ENCODE measurements at places on chromosomes 1 and 21.

DNA sequence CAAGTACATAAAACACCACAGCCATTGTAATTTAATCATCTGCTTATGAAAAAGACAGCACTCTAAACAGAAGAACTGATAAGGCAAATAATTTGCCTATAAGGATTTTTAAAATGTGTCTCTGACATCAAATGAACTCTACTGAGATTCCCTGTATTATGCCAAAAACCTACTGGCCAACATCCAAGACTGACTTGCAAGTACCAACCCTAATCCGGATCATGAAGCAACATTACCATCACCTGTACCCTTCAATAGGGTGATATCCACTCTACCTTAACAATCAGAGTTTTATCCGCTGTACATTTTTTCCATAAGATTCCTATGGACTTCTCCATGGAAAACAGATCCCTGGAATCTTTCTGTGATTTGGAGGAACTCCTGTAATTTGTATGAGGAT lies 4.6 kb downstream of the RGS7 start:
- DNase-seq = peak; percentile 64

- no peak for DNase-seq
Observed at GRCh38 chr21:33212159-33212851, 17.4 kb upstream of the IFNAR2 start.

DNA sequence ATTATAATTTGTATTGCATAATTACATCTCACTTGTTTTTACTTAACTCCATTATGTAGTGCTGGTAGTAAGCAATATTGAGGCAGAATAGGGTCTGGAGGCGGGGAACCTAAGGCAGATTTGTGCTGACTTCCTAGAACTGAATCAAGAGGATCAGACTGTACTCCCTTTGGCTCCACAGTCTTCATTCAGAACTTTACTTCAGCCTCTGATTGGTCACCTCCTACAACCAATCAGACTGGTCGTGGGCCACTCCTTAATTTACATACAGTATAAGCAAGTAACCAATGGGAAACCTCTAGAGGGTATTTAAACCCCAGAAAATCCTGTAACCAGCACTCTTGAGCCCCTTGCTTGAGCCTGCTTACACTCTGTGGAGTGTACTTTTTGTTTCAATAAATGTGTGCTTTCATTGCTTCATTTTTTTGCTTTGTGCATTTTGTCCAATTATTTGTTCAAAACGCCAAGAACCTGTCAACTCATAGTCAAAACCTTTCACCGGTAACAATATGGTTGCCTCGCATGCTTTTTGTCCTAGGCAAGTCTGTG lies 31.6 kb downstream of the ZBTB8OS start:
- peak; percentile 16 for DNase-seq

GRCh38 chr1:30317921-30318320 lies 405.5 kb downstream of the MATN1 start:
- DNase-seq = no peak

DNA sequence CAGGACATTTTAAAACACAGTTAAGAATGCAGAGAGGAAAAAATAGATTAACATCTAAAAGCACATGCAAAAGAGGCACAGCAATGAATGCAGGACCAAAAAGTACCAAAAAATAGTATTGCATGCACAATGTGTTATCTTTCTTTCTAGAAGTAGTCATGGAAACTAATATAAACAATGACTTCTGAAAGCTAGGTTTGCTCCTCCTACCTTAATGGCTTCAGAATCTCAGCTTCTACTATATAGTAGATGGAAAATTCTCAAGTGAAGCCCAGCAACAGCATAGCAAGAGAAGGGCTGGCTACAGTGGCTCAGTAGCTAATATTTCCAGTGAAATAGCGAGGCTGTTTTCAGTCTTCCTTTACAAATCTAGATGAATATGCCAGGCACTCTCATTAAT lies 125.1 kb downstream of the CRB1 start:
- DNase-seq = no peak

DNA sequence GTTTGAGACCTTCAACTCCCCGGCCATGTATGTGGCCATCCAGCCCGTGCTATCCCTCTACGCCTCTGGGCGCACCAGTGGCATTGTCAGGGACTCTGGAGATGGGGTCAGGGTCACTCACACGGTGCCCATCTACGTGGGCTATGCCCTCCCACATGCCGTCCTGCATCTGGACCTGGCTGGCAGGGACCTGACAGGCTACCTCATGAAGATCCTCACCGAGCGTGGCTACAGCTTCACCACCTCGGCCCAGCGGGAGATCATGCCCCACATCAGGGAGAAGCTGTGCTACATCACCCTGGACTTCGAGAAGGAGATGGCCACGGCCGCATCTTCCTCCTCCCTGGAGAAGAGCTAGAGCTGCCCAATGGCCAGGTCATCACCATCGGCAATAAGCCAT lies 36.5 kb upstream of the ZP4 start:
- DNase-seq = no peak

DNA sequence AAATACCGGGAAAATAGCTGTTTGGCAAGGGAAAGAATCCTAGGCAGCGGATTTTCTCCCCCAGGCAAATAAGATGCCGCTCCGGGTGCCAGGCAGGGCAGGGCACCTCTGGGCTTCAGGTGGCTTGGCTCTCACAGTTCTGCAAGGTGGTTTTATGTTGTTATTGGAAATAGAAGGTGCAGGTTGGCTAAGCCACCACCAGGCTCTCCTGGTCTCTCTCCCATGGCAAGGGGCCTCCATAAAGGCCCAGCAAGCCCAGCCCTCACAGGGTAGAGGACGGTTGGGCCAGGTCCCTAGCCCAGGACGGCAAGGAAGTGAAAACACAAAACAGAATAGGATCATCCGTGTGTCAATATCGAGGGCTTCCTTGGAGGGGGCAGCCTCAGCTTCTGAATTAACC lies 37.6 kb upstream of the GPR153 start:
- no peak for DNase-seq

- DNase-seq = no peak
Observed at GRCh38 chr21:44520326-44521300, 19.4 kb downstream of the KRTAP10-1 start.

GRCh38 chr21:26098772-26099397 lies 71.7 kb downstream of the APP start:
- no peak for DNase-seq

DNA sequence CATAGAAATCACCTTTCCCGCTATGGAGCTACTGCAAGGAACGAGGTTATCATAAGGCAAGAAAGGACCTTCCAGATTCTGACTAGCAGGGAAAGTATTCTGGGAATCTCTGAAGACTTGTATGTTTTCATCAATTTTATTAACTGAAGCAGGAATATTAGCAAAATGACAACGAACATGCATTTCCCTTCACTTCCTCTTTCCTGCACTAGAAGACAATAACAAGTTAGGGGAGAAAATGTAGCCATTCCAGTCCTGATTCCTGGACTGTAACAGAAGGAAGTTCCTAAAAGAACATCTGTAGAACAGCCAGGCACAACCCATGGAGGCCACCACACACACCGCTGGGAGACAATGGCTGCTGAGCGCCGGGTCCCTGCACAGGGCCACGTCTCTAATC lies 106.8 kb downstream of the RAVER2 start:
- no peak for DNase-seq

DNA sequence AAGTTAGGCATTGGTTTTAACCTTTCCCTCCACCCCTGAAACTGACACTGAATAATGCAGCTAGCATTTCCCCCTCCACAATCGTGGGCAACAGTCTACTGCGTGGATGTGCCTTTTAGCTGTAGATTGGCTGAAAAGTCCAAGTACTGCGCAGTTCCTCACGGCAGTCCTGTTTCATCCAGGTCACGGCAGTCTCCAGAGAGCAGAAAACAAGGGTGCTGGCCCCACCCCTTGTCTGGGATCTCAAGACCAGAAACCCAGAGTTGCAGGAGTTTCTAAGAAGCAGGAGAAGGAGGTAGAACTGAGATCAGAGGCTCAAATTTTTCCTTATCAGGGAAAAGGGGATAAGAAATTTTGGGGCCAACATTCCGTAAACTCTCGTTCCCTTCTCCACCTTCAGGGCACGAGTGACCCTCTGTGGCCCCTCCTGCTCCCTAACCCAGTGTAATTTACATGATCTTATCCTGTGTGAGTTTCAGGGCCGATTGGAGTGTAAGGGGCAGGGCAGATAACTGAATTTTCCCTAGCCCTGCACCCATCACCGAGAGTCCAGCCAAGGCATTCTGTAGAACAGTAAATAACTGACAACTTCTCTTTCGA lies 25.9 kb upstream of the PLA2G2C start:
- DNase-seq = no peak

- no peak for DNase-seq
Observed at GRCh38 chr1:228366866-228367741, 39.5 kb downstream of the TRIM11 start.

DNA sequence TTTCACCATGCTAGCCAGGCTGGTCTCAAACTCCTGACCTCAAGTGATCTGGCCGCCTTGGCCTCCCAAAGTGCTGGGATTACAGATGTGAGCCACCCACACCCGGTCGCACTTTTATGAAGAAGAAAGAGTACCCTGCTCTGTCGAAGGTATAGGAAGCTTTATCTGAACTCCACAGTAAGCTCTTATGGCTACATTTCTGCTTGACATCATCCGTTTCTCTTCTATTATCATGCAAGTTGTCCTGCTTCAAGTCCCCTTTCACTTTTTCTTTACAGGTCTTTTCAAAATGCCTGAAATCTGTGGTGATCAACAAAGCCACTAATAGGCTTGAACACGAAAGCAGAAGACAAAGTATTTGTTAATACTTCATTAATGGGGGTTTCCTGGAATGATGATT lies 4.0 kb downstream of the RPE65 start:
- DNase-seq = no peak

GRCh38 chr1:178361847-178362246 lies 134.9 kb downstream of the CLEC20A start:
- no peak for DNase-seq

DNA sequence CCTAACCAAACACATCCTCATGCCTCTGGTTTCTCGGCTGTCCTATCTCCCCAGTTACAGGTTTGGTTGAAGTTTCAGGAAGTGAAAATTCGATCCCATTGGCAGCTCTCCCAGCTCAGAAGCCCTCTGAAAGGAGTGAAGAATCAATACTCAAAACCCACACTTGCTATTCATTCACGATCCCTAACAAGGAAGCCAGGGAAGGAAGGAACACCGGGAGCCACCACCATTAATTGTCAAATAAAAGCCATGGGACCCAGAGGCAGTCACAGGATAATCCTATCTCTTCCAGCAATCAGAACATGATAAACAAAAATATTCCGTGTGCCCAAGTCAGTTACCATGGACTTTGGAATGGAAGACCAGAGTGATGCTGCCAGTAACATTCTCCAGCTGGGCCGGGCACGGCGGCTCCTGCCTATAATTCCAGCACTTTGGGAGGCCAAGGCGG lies 7.0 kb downstream of the TMPRSS2 start:
- DNase-seq = no peak

DNA sequence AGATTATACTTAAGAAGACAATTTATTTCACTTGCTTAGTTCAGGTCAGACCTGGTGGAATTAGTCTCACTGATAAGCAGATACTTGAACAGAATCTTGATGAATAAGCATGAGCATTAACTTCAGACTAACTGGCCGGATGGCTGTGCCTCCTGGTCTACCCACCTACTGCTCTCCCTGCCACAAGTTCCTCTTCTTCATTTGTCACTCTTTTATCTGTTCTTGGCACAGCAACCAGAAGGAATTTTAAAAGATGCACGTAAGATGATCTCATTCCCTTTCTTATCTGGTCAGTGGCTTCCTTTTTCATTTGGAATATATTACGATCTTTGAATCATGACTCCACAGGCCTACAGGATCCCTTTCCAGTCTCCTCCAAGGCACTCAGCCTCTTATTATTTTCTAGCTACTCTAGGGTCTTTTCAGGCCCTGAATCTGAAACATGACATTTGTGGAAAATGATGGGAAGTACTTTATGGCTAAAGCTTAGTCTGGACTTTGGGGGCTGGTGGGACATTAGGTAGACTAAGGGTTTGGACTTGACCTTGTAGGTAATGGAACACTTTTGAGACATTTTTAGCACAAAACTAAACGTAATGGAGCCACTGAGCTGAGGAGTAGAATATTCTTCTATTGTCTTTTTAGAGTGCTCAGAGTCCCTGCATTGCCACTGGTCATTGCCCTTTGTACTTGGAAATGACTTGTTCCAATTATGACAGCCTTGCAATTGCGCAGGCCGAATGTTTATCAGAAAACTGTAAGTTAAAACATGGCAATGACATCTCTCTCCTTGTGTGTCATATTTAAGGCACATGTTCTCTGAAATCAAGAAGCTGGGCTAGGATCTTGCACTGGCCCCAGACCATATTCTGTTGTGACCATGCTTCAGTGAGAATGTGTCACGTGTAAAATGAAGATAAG lies 16.0 kb downstream of the ST6GALNAC3 start:
- DNase-seq = no peak

DNA sequence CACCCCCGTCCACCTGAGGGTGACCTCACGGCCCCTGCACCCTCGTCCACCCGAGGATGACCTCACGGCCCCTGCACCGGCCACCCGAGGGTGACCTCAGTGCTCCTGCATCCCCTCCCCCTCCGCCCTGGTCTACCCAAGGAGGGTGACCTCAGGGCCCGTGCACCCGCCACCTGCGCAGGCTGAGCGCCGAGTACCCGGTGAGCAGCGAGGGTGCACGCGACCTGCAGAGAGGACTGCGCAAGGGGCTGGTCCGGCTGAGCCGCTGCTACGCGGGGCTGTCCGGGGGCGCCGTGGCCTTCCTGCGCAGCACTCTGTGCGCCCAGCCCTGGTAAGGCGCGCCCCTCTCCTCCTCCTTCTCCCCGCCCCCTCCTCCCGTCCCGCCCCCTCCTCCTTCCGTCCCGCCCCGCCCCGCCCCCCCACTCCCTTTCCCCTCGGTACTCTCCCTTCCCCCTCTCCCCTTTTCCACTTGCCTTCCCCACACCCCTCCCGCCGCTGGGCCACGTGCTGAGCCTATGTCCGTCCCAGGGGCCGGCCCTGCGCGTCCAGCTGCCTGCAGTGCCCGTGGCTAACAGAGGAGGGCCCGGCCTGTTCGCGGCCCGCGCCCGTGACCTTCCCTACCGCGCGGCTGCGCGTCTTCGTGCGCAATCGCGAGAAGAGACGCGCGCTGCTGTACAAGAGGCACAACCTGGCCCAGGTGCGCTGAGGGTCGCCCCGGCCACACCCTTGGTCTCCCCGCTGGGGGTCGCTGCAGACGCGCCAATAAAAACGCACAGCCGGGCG lies 28.4 kb downstream of the TRIM11 start:
- peak; percentile 61 for DNase-seq

GRCh38 chr1:223707256-223708000 lies 4.9 kb upstream of the CAPN2 start:
- peak; percentile 41 for DNase-seq

DNA sequence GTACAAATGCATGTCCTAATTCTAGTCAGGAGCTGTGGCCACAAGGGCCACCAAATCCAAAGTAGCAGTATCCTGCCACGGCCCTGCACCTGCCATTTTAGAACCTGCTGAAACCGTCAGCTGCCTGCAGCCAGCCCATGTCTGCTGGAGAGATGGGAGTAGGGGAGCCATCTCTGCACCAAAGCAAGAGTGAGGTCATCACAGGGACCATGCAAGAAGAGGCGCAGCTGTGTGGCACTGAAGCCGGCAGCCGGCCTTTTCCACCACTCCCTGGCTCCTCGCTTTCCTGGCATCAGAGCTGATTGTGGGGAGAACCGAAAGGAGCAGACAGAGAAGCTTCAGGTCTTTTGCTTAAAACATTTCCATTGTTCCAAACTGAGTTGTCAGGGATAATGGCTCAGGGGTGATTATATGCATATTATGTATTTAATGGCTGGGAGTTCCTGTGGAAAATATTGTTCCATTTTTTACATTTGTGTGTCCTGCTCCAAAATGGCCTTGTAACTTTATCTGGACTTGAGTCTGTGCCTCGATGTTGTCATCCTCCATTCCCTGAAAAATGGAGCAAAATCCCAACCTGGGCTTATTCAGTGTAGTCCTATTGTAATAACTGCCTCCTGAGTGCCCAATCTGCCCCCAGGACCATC lies 18.7 kb upstream of the NBL1 start:
- DNase-seq = no peak

GRCh38 chr1:17606826-17607440 lies 67.4 kb downstream of the ARHGEF10L start:
- peak; percentile 83 for DNase-seq

Measured in G401 (cell line).